T-cell (primary cell): ENCODE measurements at places on chromosomes 5 and 9.

GRCh38 chr5:147439254-147439653, 70.6 kb downstream of the DPYSL3 start:
- no peak for DNase-seq

GRCh38 chr5:91443761-91444467, 60.8 kb upstream of the ARRDC3 start:
- no peak for DNase-seq

DNA sequence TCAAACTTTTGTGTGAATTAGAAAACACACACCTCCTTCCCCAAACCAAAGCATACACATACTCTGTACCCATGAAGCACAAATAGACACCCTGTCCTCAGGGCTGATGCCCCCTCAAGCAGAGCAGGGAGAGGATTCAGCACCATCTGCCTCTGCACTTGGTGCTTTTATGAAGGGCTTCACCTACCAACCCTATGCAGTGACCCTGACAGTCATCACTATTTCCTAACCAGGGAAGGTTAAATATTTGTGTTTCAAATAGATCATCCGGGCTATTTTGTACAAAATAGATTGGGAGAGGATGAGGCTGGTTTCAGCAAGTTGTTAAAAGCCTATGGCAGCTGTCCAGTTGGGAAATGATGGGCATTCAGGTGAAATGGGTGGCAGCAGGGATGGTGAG, 396.2 kb downstream of the ZSWIM6 start:
- DNase-seq, result no peak

- no peak for DNase-seq
These were observed 2.5 kb downstream of the C1QTNF2 start for GRCh38 chr5:160367885-160368284.
